ENCODE measurements at places on chromosomes 2 and 18.

GRCh38 chr2:26528836-26529235 is 50.9 kb upstream of the OTOF start:
- DNase-seq, result no peak

- no peak for DNase-seq
These were observed 53.4 kb downstream of the ZNF638 start for GRCh38 chr2:71385012-71385411.

DNA sequence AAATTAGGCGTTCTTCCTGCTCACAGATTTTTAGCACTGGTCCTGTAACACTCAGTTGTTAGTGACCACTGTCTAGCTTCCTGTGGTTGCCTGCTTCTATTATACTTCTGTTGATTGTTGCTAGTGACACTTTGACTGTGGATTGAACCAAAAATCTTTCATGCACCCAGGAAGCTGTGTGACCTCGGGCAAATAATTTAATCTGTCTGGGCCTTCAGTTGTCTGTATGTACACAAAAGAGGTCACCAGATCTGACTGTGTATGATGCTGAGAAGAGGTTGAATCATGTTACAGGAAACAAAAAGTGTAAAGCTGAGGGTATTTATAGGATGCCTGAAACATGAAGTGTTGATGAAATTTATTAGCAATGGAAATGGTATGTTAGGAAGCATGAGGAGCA is 12.7 kb downstream of the ICOS start:
- no peak for DNase-seq

DNA sequence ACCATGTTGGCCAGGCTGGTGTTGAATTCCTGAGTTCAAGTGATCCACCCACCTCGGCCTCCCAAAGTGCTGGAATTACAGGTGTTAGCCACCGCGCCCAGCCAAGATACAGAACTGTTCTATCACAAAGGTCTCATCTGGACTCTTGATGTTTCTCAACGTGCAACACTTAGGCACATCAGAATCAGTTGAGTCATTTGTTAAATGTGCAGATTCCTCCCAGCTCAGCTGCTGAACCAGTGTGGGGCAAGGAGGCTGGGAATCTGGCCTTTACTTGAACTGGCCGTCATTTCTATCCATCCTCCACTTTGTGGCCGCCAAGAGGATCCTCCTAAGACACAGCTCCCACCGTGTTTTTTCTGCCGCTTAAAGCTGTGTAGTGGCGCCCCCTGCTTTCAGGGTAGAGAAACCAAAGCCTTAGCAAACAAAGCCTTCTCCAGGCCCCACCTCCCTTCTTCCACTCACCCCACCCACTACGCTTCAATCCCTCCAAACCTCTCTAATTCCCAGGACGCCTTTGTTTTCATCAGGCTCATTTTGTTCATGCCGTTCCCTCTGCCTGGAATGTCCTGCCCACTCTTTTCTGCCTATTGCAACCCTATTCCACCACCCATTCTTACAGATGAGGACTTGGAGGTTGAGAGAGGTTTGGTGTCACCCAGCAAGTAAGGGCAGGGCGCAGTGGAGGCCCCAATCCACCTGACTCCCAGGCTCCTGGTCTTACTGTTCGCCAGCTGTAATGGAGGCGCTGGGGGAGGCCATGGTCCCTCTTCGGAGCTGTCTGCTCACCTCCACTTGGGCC is 776 bp upstream of the SPEG start:
- no peak for DNase-seq

- DNase-seq, result no peak
These were observed 55.9 kb downstream of the GRB14 start for GRCh38 chr2:164565359-164565758.

All from SW 1271 (cell line).